ENCODE measurements at places on chromosomes 4 and X.

DNA sequence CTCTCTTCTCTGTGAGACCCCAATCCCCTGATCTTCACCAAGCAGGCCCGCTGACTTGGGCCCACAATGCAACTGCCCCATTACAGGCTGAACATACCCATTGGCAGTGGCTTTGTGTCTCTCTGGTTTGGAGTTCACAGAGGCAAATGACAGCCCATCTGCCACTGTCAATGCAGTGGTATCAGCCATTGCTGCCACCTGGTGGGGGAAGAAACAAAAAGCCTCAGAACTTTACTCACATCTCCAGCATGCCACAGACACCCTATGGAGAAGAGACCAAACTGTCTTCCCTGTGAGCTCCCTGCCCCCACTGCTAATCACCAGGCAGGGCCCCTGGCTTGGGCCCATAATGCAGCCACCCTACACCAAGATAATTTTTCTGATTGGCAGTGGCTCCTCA is 729.3 kb upstream of the ACTRT1 start:
- peak; percentile 1 for DNase-seq

DNA sequence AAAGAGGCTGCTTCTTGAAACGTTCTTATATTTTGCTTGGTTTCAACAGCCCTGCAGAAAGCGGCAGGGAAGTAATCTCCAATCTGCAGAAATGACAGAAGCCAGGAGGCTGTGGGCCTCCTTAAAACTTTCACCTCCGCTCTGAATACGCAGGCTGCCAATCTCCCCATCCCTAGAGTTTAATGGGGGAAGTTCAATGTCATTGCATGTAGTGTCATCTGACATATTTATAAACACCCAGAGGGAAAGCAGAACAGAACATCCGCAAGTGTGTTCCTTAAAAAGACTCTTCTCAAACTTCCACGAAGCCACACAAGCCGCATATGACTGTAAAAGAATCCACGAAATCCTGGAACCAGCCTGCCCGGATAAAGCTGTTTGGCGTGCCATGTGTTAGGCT is 148.8 kb upstream of the TBL1X start:
- DNase-seq, result no peak

DNA sequence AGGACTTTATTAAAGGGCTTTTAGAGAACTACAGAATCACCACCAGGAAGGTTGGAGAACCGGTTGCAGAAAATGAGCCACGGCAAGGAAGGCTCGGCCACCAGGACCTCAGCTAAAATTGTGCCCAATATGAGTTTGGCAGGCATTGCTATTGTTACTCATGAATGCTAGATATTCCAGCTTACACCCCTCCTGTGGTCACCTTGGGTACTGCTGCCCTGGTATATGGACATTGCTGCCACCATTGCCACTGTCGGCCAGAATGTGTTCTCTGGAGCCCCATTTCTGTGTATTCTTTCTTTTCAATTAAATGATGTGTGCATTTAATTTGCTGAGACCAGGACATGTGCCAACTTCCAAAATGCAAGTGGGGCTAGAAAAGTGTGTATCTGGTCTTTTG is 626.7 kb upstream of the BOD1L1 start:
- peak; percentile 20 for DNase-seq

DNA sequence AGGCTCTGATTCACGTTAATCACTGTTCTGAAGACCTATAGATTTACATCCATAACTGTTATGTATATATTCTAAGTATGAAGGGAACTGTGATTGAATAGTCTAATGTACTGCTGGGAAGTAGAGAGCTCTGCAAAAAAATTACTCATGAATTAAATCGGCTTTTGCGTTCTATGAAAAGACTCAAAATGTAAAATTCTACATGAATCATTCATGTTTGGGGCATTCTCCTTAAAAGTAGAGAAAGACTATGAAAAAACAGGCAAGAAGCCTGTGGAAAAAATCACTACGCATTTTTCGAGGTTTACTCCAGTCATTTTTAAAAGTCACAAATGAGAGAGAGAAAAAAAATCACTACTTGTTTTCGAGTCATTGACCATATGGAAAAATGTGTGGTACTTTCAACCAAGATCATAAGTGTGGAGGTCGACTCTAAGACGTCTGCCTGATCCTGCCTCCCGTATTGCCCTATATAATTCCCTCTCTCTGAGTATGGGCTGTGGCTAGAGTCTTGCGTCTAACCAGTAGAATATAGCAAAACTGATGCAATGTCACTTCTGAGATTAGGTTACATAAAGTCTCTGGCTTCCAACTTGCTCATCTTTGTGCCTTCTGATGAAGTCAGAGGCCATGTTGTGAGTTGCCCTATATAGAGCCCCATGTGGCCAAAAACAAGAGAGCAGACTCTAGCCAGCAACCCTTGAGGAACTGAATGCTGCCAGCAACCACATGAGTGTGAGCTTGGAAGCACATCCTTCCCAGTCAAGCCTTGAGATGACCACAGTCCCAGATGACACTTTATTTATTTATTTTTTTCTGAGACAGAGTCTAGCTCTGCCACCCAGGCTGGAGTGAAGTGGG is 32.1 kb upstream of the VEGFD start:
- peak; percentile 37 for DNase-seq

DNA sequence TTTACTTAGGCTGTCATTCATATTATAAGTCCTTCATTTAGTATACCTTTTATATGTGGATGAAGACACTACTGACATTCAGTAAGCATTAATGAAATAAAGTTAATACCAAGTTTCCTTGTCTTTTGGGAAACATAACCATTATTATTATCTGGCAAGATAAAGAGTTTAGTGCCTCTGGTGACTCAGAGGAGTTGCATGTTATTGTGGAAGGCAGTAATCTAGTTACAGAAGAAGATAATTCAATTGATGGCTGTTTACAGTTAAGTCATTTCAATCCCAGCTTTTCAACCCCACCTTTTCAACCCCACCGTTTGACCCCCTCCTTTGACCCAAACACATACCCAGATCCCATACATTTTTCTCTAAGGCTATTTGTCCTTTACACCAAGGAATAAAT is 143.8 kb downstream of the FANCB start:
- no peak for DNase-seq

- no peak for DNase-seq
Observed at GRCh38 chr4:80264825-80265224, 1.6 kb upstream of the FGF5 start.

DNA sequence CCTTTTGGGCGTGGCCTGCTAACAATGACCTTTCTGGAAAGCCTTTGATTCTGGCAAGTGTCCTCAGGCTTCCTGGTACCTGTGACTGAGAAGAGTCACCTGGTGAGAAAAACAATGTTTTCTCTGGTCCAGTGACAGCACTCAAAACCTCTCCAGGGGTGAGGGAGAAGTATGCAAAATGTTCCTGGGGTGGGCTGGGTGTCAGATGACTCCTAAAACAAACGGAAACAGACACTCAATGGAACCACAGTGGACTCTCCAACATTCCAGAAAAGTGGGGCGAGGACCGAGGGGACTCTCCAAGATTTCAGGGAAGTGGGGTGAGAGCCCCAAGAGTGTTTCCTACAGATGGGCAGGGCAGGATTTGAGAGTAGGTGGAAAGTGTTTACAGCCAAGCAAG is 69.5 kb downstream of the ANAPC4 start:
- no peak for DNase-seq
